SK-MEL-5 (cell line): ENCODE measurements at places on chromosomes 6 and 20.

GRCh38 chr20:3174442-3175261 lies 1.3 kb upstream of the LZTS3 start:
- DNase-seq: peak; percentile 67

DNA sequence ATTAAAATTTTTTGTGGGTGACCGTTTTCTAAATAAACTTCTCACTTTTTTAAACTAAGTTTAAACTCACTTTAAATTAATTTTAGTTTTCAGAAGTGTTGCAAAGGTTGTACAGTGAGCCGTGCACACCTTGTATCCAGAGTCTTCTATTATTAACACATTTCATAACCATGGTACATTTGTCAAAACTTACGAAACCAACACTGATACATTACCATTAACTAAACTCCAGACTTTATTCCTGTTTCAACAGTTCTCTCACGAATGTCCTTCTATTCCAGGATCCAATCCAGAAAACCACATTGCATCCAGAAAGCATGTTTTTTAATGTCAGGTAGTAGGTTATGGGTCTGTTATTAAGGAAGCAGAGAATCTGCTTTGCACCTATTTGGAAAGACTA lies 319.9 kb downstream of the CBLN4 start:
- no peak for DNase-seq

DNA sequence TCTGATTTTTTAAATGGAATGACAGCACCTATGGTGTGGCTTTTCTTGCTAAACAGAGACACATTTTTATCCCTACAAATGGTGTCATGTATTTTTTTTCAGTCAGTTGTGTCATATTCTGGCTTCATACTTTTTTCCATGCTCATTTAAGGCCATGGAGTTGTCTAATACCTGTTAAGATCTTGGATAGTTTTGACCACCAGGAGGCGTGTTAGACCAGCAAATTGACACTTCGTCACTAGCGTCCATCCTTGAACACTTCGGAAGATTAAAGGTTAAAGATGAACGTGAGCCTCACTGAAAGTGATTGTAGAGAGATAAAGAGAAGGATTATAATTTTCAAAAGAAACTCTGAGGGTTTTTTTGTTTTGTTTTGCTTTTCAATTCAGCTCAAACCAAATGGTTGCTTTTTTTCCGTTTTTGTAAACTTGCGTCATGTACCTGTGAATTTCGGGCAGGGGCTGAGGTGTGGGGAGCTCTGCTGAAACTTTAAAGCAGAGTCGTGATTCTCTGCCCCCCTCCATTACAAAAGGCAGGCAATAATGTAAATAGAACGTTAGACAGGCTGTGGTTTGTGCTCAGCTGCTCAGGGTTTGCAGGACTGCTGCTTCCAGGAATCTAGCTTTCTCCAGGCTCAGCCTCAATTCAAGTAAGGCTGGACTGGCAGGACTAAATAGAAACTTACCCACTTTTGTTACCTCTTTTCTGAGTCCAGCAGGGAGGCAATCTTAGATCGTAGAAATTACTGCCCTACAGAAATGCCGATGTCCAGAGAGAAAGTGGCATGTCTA lies 245.1 kb downstream of the FOXA2 start:
- peak; percentile 83 for DNase-seq

DNA sequence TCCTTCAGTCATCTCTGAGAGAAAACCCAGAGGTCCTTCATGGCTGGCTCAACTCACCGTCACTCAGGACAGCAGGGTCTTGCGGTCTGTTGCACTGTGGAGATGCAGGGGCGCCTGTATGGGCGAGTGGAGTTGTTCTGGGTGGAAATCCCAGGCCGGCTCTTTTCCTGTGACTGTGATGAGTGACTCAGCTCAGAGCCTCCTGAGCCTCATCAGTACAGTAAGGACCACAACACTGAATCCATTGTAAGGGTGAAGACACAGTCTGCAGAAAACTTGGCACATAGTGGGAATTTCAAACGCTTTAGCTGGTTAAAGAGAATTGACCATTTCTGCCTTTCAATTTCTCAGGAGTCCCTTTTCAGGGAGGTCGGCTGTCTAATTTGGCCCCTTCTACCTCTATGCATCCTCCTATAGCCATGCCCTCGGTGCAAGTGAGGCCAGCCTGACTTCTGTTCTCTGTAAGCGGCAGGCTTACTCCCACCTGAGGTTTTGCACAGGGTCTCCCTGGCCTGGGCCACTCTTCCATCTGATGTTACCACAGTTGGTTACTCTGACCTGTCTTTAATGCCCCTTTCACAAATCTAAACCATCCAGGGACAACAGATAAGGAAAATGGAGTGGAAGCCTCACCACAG lies 35.5 kb upstream of the TBXT start:
- DNase-seq: peak; percentile 43

- no peak for DNase-seq
Measured at GRCh38 chr6:80158478-80158989, 52.1 kb downstream of the BCKDHB start.

DNA sequence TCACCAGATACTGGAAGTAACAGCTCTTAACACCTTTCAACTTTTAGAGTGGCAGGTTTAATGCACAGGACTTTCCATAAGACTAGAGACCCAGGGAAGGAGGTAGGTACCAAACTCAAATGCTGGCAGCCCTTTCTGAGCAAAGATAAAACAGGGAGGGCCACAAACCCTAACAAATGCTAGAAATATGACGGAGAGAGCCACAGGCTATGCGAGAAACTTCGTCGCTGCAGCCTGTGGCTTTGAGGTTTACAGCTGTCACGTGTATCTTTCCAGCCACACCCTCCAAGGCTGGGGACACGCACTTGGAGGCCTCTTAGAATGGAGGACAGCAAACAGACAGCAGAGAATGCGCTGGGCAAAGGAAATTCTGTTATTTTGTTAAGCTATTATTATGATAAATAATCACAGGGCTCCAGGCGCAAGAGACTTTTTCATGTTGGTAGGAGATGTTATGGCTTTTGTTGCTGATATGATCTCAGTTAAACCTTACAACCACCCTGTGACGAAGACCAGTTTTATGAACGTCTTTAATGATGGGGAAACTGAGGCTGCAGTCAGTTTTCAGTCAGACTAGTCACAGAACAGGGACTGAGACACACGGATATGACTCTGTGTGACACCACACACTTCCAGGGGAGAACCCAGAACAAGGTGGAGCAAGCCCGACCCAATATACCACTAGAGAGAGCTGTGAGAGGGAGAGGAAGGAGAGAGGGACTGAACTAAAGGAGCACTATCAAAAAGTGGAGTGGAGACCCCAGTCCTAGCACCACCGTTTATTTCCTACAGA lies 2.0 kb downstream of the TRAM2 start:
- no peak for DNase-seq

GRCh38 chr6:137233911-137234863 lies 15.0 kb upstream of the IFNGR1 start:
- DNase-seq: peak; percentile 47

DNA sequence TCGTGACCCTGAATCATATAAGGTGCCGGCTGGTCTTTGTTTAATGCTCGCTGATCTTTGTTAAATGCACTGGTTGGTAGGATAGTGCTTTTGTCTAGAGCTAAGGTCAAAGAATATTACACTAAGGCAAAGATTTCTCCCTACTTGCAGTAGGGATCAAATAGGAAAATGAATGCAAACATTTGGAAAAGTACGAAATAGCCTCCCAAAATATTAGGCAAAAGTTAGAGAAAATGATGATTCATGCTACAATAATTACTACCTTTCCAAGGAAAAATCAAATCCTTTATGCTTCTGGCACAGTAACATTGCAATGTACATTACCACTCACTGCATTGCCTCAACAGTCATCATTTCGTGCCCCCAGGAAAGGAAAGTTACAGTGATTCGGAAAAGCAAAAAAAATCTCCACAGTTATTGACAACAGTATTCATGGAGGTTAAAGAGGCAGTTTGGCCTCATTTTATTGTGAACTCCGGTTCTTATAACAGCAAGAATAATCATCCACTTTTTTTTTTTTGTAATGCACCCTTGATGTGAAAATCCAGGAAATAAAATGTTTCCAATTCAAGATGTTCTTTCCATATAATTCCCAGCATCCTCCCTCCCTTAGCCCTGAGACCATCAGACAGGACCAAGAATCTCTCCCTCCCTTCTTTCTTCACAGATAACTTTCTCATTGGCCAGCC lies 61.7 kb upstream of the ZMYND8 start:
- DNase-seq: no peak

GRCh38 chr20:44997668-44998067 lies 31.4 kb downstream of the STK4 start:
- no peak for DNase-seq
